Stimulated activated CD8-positive, alpha-beta memory T cell treated with anti-CD3 and anti-CD28 coated beads, Interleukin-15, amount 100 ng/mL, for 24 hours (primary cell): ENCODE measurements at places on chromosomes 13 and 19.

DNA sequence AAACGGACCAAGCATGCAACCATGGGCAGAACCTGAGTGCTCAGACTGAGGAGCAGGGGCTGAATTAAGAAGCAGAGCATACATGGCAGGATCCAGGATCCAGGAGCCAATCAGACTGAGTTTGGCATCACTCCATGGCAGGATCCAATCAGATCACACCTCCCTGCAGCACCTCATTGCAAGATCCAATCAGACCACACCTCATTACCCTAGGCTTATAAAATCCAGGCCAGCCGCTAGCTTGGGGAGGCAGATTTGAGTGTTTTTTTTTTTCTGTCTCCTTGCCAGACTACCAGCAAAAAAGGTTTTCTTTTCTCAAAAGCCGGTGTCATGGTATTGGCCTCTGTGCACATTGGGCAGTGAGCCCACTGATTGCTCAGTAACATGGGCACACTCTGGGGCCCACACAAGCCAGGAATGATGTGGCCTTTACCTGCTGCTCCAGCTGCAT is 127.9 kb upstream of the GJB6 start:
- DNase-seq: no peak

DNA sequence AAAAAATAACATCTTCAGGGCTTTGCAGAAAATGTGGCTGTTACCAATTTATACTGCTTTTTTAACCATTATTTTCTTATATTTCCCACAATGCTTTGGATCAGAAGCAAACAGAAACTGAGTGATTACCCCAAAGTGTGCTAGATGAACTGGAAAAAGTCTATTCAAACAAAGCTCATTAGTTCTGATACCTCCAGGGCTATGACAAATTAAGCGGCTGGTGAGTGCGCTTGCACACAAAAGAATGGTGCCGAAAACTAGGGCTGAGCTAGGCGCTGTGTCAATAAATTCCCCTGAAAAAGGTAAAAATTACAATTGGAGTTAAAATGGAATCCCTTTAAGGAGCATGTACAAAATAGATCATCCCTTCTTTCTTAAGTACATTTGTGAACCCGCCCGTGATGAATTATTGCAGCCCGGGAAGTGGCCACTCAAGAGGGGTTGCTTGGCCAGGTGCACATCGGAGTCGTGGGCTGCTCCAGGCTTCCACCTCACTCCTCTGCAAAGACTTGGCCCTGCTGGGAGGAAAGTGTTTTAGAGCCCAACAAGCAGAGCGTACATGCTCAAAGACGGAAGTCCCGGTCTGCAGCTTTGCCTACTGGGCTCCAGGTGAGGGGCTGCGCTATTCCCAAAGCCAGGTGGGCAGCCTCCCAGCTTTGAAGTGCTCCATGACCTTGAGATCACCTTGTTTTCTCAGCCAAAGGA is 164.0 kb upstream of the ZNF507 start:
- DNase-seq: no peak

DNA sequence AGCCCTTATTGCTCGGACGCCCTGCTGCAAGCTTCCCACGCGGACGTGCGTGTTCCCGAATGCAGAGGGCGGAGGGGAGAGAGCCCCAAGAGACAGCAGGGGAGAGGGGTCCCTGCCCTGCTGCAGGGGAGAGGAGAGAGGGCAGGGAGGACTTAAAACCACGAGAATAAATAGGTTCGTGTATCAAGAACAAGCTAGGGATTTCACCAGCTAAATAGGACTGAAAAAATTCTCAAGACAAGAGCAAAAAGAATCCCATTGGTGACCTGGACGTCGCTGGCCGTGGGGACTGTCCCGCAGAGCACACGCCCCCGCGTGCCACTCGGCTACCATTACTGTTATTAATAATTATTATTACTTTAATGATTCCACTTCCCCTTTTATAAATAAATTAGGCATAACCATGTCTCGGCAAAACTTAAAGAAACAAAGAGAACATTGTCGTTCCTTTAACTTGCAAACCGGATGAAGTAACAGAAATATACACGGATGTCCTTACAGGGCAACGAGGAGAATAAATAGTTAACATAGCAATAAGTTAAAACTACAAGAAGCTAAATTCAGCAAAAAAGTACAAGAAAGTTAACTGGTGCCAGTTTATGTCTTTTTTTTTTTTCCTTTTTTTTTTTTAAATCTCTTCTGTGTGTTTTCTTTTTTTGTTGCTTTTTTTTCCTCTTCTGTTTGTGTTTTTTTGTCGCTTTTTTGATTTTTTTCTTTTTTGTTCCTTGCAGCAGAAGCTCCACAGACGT is 16.6 kb downstream of the PRKCSH start:
- DNase-seq: no peak

DNA sequence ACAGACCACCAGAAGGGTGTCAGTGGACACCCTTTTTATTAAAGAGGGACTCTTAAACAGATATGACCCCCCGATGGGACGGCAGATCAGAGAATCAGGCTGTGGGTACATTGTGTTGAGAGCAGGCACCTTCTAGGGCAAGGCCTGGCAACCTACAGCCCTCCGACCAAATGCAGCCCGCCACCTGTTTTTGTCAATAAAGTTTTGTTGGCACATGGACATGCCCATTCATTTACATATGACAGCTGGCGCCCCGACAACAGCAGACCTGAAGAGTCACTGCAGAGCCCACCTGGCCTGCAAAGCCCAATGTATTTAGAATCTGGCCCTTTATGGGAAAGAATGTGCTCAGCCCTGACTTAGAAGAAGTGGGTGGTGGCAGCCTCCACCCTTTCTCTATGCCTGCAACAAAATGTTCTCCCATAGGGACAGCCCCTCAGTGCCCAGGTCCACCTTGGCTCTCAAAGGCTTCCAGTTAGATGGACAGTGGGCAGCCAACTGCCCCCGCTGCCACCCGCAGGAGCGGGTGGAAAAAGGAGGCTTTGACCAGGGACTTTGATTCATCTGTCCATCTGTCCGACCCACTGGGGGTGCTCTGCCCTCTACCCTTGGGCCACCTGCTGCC is 184.9 kb downstream of the PTPRS start:
- DNase-seq: no peak

- DNase-seq: no peak
Measured at GRCh38 chr13:111512707-111513106, 192.3 kb downstream of the TEX29 start.

GRCh38 chr13:95258619-95259194 is 42.5 kb downstream of the ABCC4 start:
- DNase-seq: no peak

GRCh38 chr13:110648146-110648819 is 32.9 kb downstream of the NAXD start:
- DNase-seq: no peak

- no peak for DNase-seq
Measured at GRCh38 chr13:32222046-32222676, 93.0 kb downstream of the ZAR1L start.

DNA sequence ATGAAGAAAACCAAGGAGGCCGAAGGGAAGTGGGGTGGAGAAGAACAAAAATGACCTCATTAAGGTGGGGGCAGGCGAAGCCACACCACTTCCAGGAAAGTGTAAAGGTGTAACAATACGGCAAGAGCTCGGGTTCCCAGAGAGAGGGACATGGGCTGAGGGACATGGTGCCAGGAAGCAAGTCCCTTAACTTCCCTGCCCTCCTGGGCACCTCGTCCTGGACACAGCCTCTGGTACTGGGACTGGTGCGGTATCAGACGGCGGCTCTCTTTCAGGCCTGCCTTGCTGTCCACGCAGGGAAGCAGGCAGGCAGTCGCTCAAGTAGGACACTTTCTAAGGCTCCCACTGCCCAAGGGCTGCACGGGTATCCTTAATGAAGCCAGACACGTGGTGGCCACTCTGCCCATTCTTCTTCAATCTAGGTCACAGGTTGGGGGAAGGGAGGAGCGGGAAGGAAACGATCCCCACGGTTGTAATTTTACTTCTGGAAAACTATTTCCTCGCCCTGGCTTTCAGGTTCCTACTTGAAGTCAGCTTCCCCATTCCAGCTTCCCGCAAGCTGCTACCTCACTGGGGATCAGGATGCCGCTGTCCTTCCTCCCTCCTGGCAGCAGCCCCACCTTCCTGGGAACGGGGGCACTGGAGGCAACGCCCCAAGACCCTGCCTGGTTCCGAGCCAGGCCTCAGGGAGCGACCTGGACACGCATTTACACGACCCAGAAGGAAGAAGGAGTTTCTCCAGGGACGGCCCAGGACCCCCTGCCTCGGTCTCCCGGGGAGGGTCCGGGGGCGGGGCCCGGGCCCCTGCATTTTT is 1.2 kb downstream of the AP3D1 start:
- DNase-seq: no peak

DNA sequence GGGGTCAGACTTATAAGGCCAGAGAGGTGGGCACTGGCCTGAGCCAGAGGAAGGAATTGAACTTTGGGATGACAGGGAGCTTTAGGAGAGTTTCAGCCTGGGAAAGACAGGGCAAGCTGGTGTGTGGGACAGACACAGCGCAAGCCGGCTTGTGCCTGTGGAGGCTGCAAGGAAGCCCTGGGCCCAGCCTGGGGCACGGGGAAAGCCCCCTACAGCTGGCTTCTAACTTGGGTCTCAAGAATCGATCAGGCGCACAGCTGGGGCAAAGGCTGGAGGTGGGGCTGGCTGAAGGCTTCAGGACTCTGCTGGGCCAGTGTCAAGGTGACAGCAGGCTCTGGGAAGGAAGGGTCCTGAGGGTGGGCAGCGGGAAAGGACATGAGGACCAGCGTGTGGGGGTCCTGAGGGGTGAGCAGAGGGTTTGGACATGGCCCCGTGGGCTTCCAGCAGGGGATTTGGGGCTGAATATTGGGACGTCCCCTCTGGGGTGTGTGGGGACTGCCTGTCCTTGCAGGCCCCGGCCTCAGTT is 3.0 kb downstream of the PTOV1 start:
- no peak for DNase-seq

GRCh38 chr19:42028304-42029216 is 34.5 kb upstream of the ATP1A3 start:
- no peak for DNase-seq

DNA sequence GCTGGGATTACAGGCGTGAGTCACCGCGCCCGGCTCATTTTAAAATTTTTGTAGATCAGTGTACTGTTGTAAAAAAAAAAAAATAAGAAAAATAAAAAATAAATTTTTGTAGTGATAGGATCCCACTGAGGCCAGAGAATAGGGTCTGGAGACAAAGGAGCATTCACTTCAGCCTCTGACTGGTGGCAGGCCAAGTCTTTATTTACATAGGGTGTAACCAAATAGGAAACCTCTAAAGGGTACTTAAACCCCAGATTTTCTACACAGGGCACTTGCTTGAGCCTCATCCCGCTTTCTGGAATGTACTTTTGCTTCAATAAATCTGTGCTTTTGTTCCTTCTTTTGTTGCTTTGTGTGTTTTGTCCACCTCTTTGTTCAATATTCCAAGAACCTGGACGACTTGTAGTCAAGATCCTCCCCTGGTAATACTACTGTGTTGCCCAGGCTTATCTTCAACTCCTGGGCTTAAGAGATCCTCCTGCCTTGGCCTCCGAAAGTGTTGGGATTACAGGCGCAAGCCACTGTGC is 2.1 kb upstream of the PDCD2L start:
- no peak for DNase-seq

- DNase-seq: no peak
Measured at GRCh38 chr13:95185851-95186250, 115.4 kb downstream of the ABCC4 start.

- DNase-seq: no peak
Measured at GRCh38 chr13:79646880-79647279, 165.9 kb downstream of the NDFIP2 start.

- DNase-seq: no peak
Measured at GRCh38 chr13:111281751-111282311, 38.6 kb upstream of the TEX29 start.

- no peak for DNase-seq
Measured at GRCh38 chr13:53001444-53002225, 27.0 kb upstream of the OLFM4 start.

DNA sequence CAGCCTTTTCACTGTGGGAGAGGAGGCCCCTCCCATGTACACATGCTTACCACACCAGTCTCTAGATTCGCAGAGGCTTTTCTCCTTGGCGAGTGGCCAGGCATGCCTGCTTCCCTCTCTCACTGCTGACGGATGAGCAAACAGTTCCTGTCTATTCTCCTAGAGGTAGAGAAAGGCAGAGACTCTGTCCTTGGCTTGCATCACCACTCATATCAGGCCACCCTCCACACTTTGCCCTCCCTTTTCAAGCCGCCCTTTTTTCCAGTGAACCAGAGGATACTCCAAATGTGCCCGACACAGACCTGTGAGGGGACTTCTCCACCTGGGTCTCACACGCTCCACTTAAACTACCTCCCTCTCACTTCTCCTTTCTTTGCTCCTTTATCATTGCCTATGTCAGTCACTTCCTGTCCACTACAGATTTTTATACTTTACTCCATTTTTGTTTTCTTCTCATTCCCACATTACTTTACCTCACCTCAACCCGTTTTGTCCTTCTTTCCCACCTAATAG is 284.6 kb downstream of the DNAJC15 start:
- DNase-seq: no peak

DNA sequence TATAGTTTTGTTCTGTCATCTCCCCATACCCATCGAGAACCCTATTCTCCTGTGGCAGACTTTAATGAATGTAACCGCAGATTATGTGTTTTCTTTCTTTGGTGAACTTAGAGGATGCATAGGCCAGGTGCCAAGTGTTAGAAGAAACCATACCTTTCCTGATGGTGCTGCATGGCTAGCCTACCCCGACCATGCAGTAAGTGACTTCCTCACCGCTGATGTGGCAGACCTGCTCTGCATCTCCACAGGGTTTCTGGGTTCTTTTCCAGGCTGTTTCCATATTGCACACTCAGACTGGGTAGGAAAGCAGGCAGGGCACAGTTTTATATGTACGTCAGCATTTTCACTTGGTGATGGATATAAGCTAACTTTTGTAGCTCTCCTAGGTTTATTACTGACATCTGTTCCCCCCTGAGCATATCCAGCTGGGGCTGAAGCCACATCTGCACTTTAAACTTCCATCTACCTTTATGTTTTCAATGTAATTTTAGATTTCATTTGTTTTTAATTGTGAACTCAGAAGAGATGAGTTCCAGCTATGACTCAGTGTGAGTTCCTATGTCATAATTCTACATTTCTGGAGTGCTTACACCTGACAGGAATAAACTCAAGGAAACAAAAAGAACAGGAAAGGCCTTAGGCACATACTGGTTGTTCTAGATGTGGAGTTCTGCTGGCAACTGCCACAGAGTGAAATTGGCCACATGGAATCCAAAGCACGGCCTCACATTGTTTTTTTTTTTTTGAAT is 42.3 kb downstream of the LRCH1 start:
- DNase-seq: no peak
